ENCODE measurements at places on chromosomes 1 and 21.

GRCh38 chr1:11413986-11414391 is 65.0 kb upstream of the DISP3 start:
- no peak for DNase-seq

- no peak for DNase-seq
Observed at GRCh38 chr1:235809688-235810397, 56.9 kb downstream of the LYST start.

GRCh38 chr1:56330391-56331026 is 248.9 kb downstream of the PLPP3 start:
- peak; percentile 50 for DNase-seq

GRCh38 chr1:1891349-1892078 is 627 bp upstream of the GNB1 start:
- DNase-seq: no peak

DNA sequence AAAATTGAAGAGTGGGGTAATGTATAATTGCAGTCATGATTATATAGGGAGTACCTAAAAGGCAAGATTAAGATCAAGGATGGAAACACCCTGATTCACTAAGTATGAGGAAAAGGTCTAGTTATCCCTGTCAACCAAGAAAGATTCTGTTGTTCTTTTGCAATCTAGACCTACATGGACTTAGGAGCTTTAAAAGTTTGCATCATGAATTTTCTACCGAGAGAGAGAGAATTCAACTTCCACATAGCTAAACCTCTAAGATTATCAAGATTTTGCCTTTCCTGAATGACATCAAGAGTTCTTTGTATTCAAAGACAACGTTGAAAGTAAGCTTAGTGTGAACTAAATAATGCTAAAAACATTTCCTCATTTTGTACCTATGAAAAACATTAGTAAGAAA is 78.8 kb upstream of the RBM34 start:
- DNase-seq: no peak

GRCh38 chr1:152084853-152085252 is 4.0 kb downstream of the TCHHL1 start:
- no peak for DNase-seq

DNA sequence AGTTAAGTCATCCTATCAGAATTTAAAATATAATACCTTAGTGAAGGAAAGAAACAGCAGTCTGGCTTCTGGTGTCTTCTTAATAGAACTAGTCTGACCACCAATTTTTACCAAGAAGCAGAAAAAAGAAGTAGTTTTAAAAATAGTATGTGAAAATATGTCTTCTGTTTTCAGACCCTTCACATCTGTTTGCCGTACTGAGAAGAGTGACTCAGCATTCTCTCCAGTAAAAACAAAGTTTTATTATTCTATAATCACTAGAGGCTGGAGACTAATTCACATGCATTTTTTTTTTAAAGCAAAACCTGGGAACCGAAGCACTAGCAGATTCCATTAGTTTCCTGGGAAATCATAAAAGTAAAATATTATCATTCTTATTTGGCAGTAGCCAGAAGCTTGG is 163.8 kb downstream of the COL24A1 start:
- DNase-seq: peak; percentile 48

DNA sequence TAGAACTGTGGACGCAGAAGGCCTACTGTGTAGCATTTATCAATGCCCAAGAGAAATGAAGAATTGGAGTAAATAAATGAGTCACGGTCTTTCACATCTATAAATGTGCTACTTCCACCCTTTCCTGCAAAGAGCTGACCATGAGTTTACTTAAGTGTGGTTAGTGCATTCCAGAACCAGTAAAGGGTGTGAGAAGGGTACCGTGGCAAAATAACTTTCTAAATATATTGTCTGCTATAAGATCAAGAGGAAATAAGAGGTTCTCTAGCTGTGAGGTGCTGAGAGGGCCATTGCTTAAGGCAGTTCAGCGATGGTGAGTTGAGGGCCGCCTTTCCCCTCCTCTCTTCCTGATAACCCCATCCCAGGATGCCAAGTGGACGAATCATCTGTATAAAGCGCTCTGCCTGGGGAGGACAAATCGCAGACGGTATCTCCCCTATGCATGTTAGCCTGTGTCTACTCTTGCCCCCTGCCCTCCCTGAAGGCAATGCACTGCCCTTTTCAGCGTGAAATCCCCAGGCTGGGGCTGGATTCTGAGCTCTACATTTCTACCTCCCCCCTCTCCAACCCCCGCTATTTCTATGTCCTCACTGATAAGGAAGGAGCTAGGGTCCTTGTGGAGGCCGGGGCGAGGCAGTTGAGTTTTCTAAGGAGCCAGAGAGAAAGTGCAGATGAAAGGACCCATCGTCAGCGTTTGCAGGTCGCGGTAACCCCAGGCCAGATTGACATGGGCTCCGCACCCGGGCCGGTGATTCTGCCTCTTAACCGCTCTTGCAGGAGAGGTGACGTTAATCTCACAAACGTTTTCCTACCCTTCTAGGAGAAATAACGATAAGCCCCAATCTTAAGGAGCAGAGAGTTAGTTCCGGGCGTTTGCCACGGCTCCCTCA is 1.5 kb upstream of the NCAM2 start:
- no peak for DNase-seq

DNA sequence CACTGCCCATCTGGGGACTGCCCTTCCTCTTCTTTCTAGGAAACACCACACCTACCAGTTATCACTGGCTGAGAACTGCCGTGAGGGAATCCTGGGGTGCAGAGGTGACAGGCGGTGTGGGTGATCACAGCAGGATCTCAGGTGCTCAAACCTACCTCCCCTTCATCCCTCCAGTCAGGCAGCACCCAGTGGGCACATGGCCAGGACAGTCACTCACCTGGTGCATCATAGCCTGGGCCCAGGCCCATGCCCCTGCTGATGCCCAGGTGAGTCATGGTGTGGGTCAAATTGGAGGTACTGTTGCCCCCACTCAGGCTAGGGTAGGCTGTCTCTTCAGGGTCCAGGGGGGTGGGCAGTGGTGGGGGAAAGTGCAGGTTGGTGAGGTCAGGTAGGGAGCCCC is 5.3 kb upstream of the DENND4B start:
- no peak for DNase-seq

DNA sequence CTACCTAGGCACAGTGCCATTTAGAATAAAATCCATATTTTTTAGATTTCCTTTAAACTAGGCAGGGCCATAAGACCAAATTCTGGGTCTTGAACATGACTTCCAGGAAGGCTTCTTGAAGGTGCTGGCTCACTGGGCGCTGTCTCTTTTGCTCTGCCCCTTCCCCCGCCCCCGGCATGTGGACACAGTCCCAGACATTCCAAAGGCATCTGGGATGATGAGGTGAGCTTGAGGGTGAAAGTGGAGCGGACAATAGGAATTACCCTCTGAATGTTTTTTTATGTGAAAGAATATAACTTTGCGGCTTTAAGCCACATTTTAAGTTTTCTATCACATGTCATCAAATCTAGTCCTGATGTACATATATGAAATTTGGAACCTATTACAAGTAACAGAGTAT is 29.4 kb downstream of the RWDD3 start:
- DNase-seq: no peak

GRCh38 chr1:229162825-229163515 is 107.9 kb upstream of the RAB4A start:
- no peak for DNase-seq

DNA sequence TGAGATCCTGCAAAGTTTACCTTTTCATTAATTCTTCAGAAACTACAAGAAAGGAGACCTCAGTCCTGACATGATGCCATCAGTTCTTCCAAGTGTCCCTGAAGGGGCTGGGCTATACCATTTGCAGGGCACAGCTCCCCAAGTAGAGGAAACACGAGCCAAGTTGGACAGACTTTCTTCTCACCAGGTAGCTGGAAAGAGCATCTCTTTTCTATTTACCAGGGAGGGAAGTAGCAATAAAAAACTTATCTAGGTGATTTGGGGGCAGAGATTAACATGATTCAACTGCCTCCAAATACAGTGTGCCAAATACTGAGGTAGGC is 103.9 kb upstream of the KCND3 start:
- DNase-seq: no peak

GRCh38 chr1:162228586-162228985 is 148.1 kb downstream of the SPATA46 start:
- no peak for DNase-seq

DNA sequence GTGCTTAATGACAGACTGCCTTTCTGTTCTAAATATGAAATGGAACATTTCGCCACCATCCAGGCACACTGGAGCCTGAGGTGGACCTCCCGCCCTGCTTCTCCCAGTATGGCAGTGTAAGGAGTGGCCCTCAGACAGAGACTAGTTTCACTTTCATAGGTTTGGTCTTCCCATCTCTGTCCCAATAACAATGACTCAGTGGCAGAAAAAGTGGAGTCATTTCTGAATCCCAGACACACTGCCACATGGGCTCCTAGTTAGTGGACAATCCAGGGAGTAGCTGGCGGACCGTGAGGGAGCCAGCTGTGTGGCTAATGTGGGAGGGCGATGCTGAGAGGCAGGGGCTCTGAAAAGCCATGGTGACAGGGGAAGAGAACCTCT is 95.6 kb upstream of the TSPAN2 start:
- no peak for DNase-seq

DNA sequence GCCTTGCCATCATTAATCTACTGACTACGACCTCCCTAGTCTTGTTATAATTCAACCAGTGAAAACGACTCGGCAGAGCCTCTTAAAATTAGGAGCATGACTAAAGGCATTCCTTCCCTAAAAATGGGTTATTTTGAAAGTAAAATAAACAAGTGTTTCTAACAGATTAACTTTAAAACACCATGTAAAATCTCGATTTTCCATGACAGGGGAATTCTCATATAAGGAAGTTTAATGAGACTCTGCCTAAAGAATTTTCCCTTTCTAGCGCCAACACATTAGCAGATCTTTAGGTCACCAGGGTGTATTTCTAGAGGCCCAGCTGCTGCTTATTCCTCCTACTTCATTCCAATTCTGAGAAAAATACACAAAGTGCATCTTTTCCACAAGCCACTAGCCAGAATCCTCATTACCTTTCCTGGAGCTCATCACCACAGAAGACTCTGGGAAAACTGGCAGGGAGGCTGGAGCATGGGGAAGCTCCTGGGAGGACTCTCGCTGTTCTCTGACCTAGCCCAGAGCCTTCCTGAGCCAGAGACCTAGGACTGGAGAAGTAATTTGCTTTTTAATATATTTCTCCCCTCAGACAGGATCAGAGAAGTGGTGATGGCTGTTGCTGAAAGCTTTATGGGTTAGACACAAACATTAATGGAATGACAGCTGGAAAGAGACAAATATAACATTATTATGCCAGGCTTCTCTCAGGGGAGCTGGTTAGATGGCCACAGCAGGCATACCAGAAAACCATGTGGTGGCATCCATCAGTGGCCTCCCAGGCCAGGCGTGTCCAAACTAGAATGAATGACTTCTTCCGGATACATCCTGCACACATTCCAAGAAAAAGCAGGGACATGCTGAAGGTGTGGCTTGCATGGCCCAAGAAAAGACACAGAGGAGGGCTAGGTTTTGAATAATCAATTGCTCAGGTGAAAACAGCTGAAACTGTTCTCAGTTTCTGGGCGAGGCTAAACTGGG is 63.6 kb upstream of the CTTNBP2NL start:
- DNase-seq: no peak

GRCh38 chr1:169604781-169605560 is 18.7 kb upstream of the F5 start:
- DNase-seq: no peak

DNA sequence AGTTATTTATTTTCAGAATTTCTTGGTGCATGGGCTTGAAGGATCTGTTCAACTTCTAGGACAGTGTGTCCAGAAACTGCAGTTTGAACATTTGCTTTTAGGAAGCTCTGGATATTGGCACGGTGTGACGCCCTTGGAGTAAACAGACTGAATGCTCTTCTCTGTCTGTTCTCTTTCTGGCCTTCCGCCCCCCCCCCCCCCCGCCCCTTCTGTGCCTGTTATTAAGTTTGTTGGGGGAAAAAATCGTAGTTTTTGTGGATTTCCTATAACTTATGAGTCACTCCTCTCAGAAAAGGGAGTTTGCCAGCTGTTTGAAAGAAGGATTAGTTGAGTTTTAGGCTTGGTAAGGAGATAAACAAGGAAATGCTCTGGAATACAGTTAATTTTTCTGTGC is 1.2 kb downstream of the KCTD3 start:
- peak; percentile 24 for DNase-seq

DNA sequence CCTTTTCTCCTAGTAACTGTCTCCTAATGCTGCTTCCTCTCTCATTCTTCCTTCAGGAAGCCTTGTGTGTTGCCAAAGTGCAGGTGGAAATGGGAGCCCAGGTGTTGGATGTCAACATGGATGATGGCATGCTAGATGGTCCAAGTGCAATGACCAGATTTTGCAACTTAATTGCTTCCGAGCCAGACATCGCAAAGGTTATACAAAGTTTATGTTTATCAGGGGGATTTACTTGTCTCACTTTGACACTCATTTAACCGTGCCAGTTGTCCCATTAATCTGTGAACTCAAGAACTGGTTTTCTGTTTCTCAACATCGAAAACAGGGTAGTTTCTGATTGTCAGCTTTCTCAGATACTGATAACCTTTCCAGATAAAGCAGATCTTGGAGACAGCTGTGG is 40.4 kb downstream of the MTR start:
- no peak for DNase-seq

DNA sequence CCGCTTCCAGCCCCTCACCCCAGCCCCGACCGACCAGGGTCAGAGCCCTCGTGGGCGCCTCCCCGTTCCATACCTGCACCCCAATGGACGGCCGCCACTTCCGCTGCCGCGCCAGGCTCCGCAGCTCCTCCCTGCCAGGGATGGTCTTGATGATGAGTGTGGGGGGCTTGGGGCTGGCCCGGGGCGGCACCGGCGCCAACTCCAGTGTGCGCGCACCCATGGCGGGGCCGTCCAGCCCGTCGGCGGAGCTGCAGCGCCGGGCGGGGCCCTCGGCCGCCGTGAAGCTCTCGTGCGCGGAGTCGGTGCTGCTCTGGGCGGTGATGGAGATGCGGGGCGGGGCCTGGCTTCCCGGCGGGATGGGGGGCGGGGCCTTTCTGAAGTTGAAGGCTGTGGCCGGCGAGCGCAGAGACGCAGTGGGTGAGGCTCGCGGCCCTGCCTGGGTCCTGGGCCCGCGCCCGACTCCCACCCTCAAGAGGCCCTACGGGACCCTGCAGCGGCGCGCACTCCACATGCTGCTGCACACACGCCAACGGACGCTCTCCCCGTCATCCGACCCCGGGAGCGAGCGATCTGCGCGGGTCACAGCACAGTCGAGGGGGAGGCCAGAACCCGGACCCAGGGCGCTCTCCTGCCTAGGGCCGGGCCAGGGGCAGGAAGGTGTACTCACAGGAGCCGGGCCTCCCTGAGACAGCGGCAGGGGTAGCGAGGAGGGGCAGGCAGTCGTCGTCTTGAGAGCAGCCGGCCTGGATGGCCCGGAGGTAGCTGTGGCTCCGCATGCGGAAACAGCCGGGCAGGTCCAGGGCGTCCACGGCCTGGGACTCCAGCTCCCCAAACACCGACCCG is 26.1 kb upstream of the SMIM12 start:
- DNase-seq: no peak
